Large intestine (tissue), 12 donors: ENCODE measurements at places on chromosomes 16 and 17.
A peak's percentile ranks its signal among the peaks of the same experiment; 100 is the strongest.

DNA sequence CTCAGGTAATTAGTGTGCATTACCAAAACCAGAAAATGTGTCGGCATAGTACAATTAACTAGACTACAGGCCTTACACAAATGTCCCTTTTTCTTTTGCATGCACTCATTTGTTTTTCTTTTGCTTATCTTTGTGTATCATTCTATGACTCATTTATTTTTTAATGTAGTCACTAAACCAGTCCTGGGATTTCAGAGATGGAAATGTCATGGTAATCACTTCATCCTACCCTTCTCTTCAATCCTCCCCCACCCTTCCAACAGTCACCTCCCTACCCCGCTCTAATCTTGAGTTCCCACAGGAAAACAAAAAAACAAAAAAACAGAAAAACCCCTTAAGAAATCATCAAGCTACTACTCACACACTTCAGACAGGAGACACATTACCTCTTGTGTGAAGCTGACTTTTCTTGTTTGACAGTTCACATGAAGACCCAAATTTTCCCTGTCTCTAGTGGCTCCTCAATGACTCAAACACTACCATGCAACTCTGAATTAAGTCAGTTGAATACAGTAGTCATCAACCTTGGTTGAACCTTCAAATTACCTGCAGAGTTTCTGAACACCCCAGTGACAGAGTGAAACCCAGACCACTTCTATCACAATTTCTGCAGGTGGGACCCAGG lies 242.4 kb upstream of the SALL1 start:
- DNase-seq = no peak

DNA sequence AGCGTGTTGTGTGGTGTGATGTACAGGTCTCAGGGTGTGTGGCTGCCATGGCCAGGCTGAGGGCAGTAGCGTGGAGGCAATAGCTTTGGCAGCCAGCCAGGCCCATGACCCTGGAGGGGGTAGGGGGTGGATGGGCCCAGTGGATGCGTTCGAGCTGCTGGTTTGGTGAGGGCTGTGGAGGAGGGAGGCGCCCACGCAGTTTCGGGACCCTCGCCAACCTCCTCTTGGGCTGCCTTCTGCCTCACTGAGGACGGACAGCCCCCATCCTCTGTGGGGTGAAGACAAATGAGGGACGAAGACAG lies 238.6 kb upstream of the GSE1 start:
- no peak for DNase-seq

DNA sequence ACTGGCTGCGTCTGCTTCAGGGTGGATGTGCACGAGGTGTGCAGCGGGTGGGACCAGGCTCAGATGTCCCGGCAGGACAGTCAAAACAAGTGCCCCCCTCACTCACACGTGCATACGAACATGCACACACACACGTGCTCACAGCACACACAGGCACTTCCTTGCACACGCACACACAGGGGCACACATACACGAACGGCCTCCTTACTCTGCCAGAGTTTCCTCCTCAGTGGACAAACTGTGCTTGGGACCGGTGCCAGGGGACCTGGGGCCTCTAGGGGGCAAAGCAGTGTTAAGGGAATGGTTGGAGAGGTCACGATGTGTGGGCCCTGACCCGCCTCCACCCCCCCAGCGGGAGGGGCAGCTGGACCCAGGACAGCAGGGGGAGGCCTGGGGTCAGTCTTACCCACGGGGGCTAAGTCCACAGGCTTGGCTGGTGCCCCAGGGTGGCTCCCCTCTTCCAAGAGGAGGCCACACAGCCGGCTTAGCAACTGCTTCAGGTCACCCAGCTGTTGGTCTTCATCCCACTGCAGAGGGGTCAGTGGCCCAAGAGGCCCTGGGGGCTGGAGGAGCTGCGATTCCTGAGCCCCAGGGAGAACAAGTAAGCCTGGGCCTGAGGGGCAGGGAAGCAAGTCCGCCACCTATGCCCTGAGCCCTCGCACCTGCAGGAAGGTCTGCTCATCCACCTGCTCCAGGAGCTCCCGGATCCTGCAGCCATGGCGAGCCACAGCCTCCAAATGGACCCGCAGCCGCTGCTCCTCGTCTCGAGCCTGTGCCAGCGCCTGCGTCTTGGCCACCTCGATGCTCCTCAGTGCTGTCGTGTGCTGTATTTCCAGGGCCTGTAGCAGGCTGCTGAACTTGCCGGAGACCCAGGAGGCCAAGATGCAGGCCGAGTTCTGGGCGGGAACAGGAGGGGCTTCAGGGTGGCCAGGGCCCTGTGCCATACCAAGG lies 4.9 kb downstream of the TRIM65 start:
- peak; percentile 52 for DNase-seq

DNA sequence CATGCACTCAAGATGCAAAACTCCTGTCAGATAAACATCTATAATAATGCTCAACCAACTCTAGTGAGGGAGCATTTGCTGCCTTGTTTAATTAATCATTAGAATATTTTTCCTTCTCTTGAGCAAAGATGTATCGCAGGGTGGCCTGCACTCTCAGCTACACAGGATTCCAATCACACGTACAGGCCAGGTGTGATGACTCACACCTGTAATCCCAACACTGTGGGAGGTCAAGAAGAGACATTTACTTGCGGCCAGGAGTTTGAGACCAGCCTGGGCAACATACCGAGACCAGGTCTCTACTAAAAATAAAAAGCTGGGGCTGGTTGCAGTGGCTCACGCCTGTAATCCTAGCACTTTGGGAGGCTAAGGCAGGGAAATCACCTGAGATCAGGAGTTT lies 49.1 kb downstream of the ARHGAP17 start:
- DNase-seq = no peak
